ENCODE measurements at places on chromosomes 1 and 21.

DNA sequence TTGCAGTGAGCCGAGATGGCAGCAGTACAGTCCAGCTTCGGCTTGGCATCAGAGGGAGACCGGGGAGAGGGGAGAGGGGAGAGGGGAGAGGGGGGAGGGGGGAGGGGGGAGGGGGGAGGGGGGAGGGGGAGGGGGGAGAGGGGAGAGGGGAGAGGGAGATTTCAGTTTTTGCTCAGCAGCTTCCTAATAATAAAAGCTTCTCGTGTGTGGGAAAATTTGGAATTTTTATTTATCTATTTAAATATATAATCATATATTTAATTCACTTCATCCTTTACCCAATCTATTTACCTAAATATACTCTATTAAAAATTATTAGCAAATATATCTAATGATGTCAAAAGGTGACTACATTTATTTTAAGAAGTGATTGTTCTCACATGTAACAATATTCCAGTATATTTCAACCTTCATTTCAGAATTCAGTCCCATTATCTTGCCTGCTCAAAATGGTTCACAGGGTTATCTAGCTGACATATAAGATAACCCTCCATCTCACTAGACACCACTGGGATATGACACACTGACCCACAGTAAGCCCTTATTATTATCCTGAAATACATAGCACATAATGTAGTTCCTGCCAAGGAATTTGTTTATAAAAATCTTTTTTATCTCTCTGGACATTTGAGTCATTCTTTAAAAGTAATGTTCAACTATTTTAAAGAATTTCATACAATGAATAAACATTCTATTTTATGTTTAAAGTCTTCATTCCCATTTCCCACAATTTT is 105.9 kb downstream of the GPATCH2 start:
- no peak for DNase-seq

DNA sequence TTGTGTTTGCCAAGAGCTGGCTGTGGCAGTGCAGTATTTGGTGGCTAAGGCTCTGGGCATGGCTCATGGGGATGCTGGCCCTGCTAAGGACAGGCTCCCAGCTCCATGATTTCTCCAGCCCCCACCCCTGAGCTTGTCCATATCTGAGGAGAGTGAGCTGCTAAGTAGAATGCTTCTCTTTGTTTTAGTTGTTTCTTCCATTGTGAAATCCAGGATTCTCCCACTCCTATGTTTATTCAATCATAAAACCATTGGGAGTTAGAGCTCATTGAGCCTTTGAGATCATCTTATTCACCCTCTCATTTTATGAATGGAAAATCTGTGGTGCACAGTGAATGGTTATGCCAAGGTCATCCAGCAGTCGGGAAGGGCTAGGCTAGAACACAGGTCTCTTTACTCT is 188.8 kb downstream of the TNR start:
- no peak for DNase-seq

GRCh38 chr21:44428281-44428960 is 26.9 kb upstream of the LRRC3 start:
- no peak for DNase-seq

GRCh38 chr1:2645143-2645542 is 12.3 kb upstream of the MMEL1 start:
- peak; percentile 7 for DNase-seq

- peak; percentile 79 for DNase-seq
Measured at GRCh38 chr1:165954940-165955339, 127.5 kb downstream of the UCK2 start.
